ENCODE measurements at places on chromosomes 5 and 9. TPM values are rescaled to one million over a fixed set of nuclear protein-coding genes. Genes with fewer than 3 reads are reported as not detected.

Gene ADCY2
- total RNA-seq: 5.8 TPM

Gene NCBP1
- 19.1 TPM for total RNA-seq

Gene GFI1B
- total RNA-seq: not detected

Gene NR2F1-AS1
- total RNA-seq: 32.2 TPM

Gene MTMR12
- total RNA-seq: 34.6 TPM

Gene DMRT2
- total RNA-seq: not detected

DNA sequence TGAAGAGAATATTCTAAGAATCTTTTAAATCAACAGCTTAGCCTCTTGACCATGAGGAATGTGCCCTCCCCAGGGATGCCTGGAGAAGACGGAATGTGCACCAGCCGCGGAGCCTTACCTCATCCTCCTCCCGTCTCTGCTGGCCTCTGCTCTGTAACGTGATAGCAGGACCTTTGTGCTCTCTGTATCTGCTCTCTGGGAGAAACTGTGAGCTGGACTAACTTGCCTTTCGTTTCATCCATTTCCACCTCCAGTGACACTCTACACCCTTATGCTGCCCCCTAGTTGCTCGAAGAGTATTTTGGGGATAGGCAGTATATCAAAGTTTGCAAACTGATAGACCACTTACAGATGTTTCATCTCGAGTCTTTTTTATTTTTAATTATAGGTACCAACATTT lies 141.4 kb downstream of the NPR3 start:
- no peak for DNase-seq
- no peaks in the 10 kb centered on the region for H3K27me3 ChIP-seq
- no peak overlapping the region for H3K4me3 ChIP-seq
- H3K4me1 ChIP-seq: peaks cover 2% of the 10 kb centered on the region

DNA sequence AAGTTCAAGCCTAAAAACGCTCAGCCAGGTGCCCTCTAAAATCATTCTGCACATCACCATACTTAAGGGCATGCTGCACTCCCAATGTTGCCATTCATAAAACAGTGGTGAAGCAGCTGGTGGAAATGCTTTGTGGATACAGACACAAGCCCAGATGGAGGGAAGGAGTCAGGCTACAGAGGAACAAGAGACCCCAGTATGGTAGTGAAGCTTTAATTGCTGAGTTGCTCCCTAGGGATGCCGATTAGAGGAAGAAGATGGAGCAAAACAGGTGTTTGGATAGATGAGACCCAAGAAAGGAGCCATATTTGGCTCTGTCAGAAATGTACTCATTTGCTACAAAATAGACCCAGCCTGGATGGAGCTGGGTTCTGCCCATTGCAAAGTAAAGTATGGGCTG lies 230.5 kb downstream of the NSG2 start:
- no peaks in the 10 kb centered on the region for H3K36me3 ChIP-seq
- no peaks in the 10 kb centered on the region for H3K27me3 ChIP-seq
- H3K4me3 ChIP-seq: no peak overlapping the region
- no peak for DNase-seq
- H3K27ac ChIP-seq: no peak overlapping the region
- H3K4me1 ChIP-seq: no peaks in the 10 kb centered on the region

- H3K36me3 ChIP-seq: no peaks in the 10 kb centered on the region
- DNase-seq: no peak
- no peak overlapping the region for H3K27ac ChIP-seq
- H3K4me1 ChIP-seq: no peaks in the 10 kb centered on the region
Observed at GRCh38 chr5:63205976-63206375, 627.4 kb downstream of the LRRC70 start.

DNA sequence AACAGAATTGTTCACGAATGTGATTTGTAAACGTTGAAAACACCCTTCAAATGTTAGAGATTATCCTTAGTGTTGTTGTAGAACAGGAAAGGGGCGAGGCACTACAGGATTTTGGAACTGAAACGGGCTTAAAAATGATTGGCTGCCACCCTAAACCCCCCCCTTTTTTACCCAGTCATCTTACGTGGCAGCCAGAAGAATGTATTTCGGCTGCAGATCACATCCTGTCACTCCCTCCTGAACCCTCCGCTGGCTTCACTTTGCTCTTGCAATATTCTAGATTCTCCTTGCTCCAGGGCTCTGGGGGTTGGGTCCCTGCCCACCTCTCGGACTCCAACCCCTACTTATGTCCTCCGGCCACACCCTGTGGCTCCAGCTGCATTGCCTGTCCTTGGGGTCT lies 13.9 kb upstream of the UNC5A start:
- H3K36me3 ChIP-seq: no peaks in the 10 kb centered on the region
- no peaks in the 10 kb centered on the region for H3K27me3 ChIP-seq
- H3K4me1 ChIP-seq: no peaks in the 10 kb centered on the region
- no peak overlapping the region for H3K4me3 ChIP-seq
- no peak for DNase-seq
- no peak overlapping the region for H3K27ac ChIP-seq

- no peak overlapping the region for H3K27ac ChIP-seq
- peak; percentile 20 for DNase-seq
- H3K4me1 ChIP-seq: no peaks in the 10 kb centered on the region
- no peaks in the 10 kb centered on the region for H3K27me3 ChIP-seq
- no peaks in the 10 kb centered on the region for H3K36me3 ChIP-seq
Observed at GRCh38 chr9:12923468-12924009, 148.7 kb downstream of the LURAP1L start.

GRCh38 chr5:154575546-154576428 lies 97.8 kb upstream of the HAND1 start:
- no peak overlapping the region for H3K27ac ChIP-seq
- H3K4me1 ChIP-seq: no peaks in the 10 kb centered on the region
- H3K27me3 ChIP-seq: no peaks in the 10 kb centered on the region
- no peak overlapping the region for H3K4me3 ChIP-seq
- DNase-seq: no peak

DNA sequence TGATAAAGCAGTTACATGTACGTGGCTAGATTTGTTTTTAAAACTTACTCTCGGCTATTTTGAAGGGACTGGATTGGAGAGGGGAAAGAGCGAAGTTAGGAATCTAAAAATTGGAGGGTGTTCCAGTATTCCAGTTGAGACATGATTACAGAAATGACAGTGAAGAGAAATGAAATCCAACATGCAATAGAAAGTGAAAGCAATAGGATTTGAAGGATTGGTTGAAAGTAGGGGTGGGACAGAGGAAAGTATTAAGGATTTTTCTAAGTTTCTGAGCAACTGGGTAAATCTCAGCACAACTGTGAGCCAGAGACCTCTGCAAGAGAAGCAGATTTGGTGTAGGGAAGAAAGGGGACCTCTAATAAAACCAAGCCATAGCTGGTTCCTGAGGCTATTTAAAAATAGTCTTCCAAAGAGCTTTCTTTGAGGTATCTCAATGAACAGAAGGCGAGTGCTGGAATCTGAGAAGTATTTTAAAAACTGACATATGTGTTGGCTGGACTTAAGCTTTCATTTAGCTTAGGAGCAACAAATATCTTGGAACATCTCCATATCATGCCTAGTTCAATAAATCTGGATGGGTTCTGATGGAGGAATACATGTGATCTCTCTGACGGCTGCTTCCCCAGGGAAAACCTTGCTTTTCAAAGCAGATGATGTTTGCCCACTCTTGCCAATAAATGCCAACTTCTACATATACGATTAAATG lies 110.4 kb upstream of the IFNK start:
- no peaks in the 10 kb centered on the region for H3K36me3 ChIP-seq
- peak overlapping the region; percentile 18 for H3K4me3 ChIP-seq
- H3K4me1 ChIP-seq: peaks cover 14% of the 10 kb centered on the region
- H3K27me3 ChIP-seq: no peaks in the 10 kb centered on the region
- no peak for DNase-seq
- peak overlapping the region; percentile 81 for H3K27ac ChIP-seq

DNA sequence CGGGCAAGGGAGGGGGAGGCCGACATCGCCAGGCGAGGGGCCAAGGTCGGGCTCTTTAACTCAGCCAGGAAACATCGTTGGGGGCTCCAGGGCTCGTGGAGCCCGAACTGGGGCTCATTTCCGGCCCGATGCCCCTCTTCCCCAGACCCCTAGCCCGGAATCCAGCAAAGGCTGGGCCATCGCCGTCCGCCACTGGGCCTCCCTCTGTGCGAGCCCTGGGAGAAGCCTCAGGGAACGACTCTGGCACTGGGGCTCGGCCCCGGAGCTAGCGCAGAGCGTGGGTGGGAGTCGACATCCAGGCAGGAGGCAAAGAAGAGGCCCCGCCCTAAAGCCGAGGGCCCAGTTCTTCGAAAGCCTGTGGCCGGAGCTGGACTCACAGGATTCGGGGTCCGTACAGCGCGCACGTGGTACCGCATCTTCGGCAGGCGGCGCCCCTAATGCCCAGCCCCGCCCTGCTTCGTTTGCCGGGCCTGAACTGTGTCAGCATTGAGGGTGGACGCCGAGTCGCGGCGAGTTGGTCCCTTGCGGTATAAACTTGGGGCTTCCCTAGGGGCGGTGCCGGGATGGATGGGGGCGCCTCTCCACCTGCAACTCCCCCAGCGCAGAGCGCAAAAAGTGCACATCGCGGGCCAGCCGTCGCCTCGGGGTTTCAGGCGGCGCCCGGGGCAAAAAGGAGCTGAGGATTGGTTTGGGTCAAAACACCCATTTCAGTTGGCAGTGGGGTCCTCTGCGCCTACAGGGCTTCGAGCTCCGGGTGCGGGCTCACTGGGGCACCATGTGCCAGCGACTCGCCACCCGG lies 3.6 kb upstream of the PAX5 start:
- DNase-seq: no peak
- no peaks in the 10 kb centered on the region for H3K36me3 ChIP-seq
- peaks cover 9% of the 10 kb centered on the region for H3K4me1 ChIP-seq
- peaks cover 3% of the 10 kb centered on the region for H3K27me3 ChIP-seq
- no peak overlapping the region for H3K27ac ChIP-seq
- H3K4me3 ChIP-seq: peak overlapping the region; percentile 41

DNA sequence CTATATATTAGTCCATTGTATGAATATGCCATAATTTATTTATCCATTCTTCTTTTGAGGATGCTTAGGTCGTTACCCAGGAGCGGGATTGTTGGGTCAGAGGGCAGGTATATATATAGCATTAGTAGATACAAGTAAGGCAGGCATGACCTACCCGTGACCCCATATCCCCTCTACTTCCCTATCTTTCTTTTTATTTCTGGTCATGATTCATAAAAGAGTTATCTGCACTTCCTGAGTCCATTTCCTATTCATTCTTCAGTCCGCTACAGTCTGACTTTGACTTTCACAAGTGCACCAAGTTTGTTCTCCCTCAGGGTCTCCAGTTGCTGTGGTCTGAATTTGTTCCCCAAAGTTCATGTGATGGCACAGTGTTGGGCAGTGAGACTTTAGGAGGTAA lies 6.9 kb downstream of the RHOBTB3 start:
- no peak overlapping the region for H3K27ac ChIP-seq
- no peak overlapping the region for H3K4me3 ChIP-seq
- no peak for DNase-seq
- no peaks in the 10 kb centered on the region for H3K36me3 ChIP-seq
- H3K4me1 ChIP-seq: peaks cover 6% of the 10 kb centered on the region

- H3K4me3 ChIP-seq: no peak overlapping the region
- no peaks in the 10 kb centered on the region for H3K27me3 ChIP-seq
- H3K4me1 ChIP-seq: peaks cover 6% of the 10 kb centered on the region
- no peaks in the 10 kb centered on the region for H3K36me3 ChIP-seq
Observed at GRCh38 chr9:95341293-95341962, 23.9 kb upstream of the FANCC start.

DNA sequence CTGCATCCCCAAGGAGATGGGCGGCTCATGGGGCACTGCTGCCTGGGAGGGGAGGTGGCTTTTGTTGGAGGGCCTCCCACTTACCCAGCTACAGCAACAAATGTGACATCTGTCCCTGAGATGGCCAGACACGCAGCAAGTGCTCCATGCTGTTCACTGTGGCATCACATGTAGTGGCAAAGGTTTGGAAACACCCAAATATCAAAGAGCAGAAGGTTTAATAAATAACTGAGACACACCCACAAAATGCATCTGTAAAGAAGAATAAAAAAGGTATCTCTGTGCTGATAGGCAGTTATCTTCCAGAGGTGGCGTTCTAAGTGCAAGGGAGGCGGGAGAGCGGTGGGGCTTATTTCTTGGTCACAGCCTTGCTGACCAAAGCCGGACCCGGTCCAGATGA lies 23.3 kb upstream of the CLPTM1L start:
- H3K36me3 ChIP-seq: no peaks in the 10 kb centered on the region
- no peaks in the 10 kb centered on the region for H3K4me1 ChIP-seq
- H3K27me3 ChIP-seq: no peaks in the 10 kb centered on the region
- H3K4me3 ChIP-seq: no peak overlapping the region
- DNase-seq: no peak

DNA sequence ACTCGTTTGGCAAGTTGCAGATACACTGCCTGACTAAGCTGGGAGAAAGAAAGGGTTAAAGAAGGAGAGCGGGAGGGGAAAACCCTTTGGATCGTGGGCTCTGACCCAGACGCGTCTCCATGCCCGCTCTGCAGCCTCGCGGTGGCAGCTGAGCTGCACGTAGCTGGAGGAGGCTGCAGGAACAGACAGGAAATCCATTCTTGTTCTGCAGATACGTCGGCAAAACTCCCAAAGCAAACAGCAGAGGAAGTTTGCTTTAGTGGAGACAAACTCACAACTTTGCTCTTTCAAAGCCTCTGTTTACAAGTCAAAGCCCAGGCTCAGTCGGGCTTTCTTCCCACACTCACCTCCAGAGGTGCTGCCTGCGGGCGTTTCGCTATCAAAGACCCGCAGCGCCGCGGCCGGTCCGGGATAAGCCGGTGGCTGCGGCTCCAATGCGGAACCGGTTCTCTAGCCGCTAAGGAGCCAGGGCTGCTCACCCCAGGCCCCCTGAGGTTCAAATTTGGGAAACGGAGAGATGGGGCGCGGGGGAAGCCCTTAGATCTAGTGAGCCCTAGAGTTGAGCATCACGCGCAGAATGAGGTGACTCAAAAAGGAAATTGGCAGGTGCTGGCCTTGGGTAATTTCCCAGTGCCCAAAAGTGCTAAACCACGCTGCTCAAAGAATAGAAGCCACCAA lies 60.7 kb downstream of the MAT2B start:
- H3K27ac ChIP-seq: no peak overlapping the region
- H3K4me1 ChIP-seq: peaks cover 4% of the 10 kb centered on the region
- no peaks in the 10 kb centered on the region for H3K27me3 ChIP-seq
- H3K36me3 ChIP-seq: no peaks in the 10 kb centered on the region
- peak overlapping the region; percentile 26 for H3K4me3 ChIP-seq

- H3K36me3 ChIP-seq: no peaks in the 10 kb centered on the region
- H3K4me1 ChIP-seq: no peaks in the 10 kb centered on the region
- DNase-seq: no peak
Observed at GRCh38 chr9:71144495-71144894, 23.1 kb upstream of the TRPM3 start.

- H3K36me3 ChIP-seq: no peaks in the 10 kb centered on the region
- peak; percentile 16 for DNase-seq
- peak overlapping the region; percentile 66 for H3K27ac ChIP-seq
- H3K4me1 ChIP-seq: peaks cover 33% of the 10 kb centered on the region
Observed at GRCh38 chr9:134211811-134212485, 47.6 kb upstream of the RNU6ATAC start.

DNA sequence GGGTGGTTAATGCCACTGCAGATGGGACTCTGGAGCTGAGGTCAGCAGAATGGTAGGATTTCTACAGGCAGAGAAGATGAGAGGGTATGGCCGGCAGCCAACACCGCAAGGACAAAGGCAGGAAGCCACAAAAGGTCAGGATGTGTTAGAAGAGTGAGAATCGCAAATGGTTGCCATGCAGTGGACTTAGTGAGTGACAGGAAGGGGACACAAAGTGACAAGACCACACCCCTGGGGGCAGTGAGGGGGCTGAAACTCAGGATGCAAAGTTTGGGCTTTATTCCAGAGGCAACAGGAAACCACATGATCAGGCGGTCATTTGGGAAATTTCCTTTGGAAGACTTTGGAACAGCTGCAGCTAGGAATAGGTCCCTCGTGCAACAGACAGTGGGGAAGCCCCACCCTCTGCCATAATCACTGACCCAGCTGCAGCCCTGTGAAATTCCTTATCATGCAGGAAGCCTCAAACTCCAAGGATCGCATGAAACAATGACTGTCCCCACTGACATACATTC lies 14.2 kb upstream of the CCDC180 start:
- H3K4me1 ChIP-seq: no peaks in the 10 kb centered on the region
- H3K4me3 ChIP-seq: no peak overlapping the region
- no peaks in the 10 kb centered on the region for H3K36me3 ChIP-seq
- H3K27me3 ChIP-seq: no peaks in the 10 kb centered on the region
- H3K27ac ChIP-seq: no peak overlapping the region

All from ovary (tissue), 10 donors.